T-helper 17 cell (primary cell): ENCODE measurements at places on chromosomes 16 and 17.
A peak's percentile ranks its signal among the peaks of the same experiment; 100 is the strongest.

GRCh38 chr16:81767987-81768592 is 11.0 kb upstream of the PLCG2 start:
- DNase-seq = no peak

DNA sequence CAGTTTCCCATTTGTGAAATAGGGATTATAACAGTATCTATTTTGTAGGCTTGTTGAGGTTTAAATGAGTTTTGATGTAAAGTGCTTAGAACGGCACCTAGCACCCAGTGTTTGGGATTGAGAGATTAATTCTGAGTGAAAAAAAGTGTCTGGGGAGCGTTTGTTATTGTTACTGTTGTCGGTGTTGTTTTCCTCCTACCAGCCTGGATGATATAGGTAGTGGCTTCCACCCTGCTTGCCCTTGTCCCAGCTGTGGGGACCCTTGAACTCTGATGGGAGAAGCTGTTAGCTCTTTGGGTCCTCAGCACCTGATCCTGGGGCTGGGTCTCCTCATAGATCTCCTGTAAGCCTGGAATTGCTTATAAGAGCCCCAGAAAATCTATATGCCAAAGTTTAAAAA is 4.9 kb downstream of the FMNL1 start:
- no peak for DNase-seq

DNA sequence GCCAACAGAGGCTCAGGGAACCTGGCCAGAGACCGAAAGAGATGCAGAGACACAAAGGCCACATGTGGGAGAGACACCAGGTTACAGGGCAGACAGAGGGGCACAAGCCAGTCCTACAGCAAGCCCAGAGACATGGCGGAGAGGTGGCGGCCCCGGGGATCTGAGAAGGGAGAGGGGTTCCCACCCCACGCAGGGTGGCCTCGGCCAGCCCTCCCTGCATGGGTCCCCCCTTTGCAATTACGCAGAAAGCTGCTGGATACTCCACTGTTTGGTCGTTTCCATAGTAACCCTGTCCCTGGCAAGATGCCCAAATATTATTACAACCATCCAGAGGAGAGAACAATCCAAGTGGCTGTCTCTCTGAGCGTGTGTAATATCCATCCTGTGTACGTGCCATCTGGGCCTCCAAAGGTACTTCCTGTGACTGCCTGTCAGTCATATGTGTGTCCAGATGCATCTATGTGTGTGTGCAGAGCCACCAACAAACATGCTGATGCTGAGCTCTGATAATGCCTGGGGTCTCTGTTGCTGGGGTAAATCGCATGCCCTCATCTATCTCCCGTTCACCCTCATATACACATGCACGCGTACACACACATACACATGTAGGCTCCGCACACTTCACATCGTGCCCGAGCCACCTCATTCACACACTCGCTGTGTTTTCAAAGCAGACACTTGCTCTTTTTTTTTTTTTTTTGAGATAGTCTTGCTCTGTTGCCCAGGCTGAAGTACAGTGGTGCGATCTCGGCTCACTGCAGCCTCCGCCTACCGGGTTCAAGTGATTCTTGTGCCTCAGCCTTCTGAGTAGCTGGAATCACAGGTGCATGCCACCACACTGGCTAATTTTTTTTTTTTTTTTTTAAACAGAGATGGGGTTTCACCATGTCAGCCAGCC is 5.5 kb downstream of the PCGF2 start:
- no peak for DNase-seq

- DNase-seq = no peak
Measured at GRCh38 chr17:60154616-60155426, 5.0 kb downstream of the CA4 start.

DNA sequence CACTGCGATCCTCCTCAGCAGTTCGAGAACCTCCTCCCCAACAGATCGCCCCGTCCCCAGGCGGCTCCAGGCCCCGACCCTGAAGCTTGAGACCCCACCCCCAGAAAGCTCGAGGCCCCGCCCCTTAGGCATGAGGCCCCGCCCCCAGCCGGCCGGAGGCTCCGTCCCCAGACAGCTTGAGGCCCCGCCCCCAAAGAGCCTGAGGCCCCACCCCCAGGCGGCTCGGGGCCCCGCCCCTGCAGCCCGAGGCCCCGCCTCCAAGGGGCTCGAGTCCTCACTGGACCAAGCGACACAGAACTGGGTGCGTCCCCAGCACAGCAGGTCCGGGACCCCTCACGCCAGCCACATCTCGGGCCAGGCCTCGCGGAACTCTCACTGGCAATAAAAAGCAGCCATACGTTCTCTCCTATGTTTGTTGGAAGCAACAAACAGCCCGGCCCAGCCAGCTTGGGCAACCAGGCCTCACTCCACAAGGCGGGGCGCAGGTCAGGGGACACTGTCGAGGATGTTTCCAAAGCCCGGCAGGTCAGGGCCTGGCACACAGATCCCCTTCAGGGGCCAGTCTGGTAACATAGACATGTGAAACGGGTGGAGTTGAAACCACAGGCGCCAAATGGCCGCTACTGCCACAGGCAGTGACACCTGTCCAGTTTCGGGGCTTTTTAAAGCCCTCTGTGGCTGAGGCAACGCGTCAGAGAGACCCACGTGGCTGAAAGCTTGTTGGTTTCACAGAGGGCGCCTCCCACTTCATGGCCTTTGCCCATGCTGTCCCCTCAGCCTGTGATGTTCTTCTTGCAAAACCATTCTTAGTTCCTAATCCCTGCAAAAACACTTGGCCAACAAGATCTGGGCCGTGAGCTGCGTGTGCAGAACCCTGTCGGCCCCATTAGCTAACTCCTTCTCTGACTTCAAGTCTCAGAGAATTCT is 224.2 kb downstream of the PARN start:
- DNase-seq = no peak

GRCh38 chr17:57266902-57267311 is 10.6 kb downstream of the MSI2 start:
- DNase-seq = no peak

- no peak for DNase-seq
Measured at GRCh38 chr17:48791128-48792032, 25.6 kb downstream of the TTLL6 start.

GRCh38 chr16:10552998-10553491 is 27.4 kb downstream of the EMP2 start:
- DNase-seq = peak; percentile 34

DNA sequence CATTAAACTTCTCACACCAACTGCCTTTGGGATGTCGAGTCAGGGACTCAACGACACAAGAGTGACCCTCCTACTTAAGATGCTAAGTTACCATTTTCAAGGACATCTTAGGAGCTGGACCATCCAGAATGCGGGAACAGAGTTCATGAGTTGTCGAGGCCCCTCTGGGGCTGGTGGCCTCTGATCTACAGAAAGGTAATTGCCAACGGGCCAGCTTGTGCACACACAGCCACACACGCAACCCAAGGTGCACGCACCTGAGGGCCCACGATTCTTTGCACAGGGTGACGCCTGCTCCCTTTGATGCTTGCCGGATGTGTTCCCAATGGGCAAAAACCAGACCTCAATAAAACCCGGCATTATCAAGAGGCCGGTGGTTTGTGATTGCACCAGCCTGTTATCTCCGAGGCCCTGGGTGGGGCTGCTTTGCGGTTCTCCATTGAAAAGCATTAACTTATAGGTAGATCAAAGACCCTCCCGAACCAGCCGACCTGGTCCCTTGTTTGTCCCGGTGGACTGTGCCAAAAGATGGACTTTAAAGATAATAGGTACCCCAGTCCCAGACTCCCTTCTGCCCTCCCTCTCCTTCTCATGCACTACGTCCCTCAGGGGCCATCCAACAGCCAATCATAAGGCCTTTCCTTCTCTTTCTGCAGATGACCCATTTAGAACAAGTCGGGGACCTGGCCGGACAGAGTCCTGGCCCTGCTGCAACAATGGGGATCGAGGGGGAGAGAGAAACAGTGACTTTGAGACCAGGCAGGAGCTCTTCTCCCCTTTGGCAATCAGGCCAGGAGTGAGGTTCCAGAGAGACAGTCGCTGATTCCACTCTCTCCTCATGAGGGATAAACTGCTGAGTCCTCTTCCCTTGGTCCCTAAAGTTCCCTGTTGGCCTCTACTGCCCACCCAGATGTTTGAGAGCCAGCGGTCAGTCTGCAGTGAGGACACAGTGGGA is 292.5 kb downstream of the SOX9 start:
- DNase-seq = no peak

DNA sequence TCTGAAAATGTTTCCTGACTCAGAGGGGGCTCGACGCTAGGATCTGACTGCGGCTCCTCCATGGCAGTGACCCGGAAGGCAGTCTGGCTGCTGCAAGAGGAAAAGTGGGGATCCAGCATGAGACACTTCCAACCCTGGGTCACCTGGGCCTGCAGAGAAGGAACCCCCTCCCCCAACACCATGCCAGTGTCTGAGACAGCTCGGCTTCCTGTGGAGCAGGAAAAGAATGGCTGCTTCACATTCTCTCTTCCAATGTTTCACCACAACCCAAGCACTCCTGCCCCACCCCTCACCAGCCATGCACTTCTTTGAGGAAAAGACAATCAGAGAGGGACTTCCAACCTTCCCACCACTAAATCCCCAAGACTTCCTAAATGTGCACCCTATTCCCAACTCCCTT is 10.8 kb downstream of the TP53 start:
- no peak for DNase-seq
